ENCODE measurements at places on chromosomes 12 and 14. TPM values are rescaled to one million over a fixed set of nuclear protein-coding genes. Genes with fewer than 3 reads are reported as not detected.

- peak; percentile 30 for DNase-seq
These were observed 63.6 kb upstream of the PWP1 start for GRCh38 chr12:107622001-107622400.

DNA sequence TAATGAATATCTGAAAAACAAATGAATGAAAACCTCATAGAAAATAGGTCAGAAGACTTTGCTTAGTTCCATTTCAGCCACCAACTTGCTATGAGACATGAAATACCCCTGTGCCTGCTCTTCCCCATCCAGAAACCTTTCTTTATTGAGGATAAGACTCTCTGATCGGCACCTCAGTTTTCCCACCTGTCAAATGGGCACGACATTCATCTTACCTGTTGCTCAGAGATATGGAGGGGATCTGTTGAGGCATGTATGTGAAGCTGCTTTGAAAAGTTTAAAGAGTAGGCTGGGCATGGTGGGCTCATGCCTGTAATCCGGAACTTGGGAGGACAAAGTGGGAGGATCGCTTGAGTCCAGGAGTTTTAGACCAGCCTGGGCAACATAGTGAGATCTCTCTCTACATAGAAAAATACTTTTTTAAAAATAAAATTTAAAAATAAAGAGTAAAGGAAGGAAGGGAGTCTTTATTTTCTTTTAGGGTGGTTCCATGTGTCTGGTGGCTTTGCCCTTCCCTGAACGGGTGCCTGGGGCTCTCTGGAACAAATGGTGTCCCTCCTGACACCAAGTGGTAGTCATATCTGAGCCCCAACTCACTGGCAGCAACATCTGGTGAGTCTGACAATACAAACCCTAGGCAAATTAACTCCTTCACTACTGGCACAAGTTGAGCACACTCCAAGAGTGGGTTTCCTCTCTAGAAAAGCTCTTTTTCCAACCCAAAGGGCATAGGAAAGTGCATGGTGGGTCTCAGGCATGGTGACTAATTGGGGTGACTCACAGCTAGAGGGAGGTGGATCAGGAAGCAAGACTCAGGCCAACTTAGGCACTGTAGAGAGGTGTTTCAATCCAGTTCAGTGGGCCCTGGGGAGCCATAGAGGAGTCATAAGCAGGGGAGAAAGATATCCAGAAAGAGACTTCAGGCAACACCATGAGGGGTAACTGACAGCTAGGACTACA, 42.1 kb downstream of the MAP1LC3B2 start:
- DNase-seq: peak; percentile 53

Gene RFX4
- not detected for total RNA-seq

DNA sequence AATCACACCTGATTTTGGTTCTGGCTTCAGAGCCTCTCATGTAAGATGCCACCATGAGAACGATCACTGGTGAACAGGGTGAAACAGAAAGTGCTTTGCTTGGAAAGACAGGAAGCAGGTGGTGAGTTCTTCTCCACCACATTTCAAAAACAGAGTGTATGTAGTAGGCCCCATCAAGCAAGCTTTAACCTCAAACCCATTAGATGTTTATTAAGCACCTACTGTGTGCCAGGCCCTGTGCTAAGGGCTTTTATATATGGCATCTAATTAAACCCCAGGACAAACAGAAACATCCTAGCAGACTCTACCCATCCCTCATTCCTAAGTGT, 47.8 kb upstream of the MED13L start:
- DNase-seq: peak; percentile 5

Gene SLC25A21
- 0.74 TPM for total RNA-seq

DNA sequence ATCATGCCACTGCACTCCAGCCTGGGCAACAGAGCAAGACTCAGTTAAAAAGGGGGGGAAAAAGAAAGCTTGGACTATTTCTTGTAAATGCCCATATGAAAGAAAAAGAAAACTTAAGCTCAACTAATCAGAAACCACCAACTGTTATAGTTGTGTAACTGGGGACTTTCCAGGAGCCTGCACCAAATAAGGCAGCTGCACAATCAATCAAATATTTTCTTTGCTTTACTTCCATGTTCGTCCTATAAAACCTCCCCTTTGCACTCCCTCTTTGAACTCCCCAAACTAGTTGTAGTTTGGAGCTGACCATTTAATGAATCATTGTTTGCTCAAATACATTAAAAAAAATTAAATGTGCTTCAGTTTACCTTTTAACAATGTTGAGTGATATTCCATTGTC, 54.9 kb downstream of the OTOGL start:
- no peak for DNase-seq

Gene GPR132
- 0.09 TPM for total RNA-seq

DNA sequence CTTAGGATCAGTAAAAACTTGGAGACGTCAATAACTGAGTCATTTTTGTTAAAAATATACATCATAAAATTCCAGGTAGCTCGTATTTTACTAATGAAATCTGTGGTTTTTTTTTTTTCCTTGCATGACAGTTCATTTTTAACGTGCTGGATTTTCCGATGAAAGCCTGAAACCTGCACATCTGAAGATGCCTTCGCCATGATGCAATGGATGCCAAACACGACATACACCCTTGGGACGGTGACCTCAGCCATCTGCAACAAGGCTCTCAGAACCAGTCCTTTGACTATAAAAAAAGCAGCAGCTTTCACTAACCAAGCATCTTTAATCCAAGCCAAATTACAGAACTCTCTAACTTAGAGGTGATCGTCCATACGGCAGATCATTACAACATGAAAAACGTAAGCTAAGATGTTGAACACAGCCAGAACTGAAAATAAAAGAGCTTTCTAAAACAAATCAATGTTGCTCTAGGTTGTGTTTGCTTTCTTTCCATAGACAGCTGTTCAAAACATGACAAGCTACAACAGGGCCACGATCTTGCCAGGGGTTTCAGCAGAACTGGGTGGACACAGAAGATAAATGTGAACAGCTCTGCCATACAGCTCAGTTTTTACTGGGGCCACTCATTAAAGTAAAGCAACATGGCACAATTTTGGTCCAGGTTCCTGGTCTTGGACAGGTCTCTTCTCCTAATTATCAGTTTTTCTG, 7.8 kb downstream of the NIN start:
- no peak for DNase-seq

- no peak for DNase-seq
These were observed 27.2 kb downstream of the FBXO34 start for GRCh38 chr14:55298500-55298822.
